ENCODE measurements at places on chromosomes 5 and 9.

DNA sequence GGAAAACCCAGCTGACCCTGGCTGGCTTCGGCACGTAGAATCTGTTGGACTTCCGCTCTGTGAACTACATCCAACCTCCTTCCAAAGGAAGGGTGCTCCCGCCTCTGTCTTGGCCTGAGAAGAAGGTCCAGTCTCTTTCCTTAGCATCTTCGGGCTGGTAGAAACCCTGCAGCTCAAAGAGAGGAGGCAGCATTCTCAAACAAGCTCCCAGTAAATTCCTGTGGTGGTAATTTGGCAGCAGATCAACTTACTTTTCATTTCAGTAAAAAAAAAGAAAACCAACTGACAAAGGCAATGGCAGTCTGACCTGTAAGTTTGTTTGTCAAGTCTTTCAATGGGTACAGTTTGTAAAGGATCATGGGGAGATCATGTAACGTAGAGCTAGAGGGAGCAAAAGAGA is 176.7 kb downstream of the MED10 start:
- no peak for DNase-seq

DNA sequence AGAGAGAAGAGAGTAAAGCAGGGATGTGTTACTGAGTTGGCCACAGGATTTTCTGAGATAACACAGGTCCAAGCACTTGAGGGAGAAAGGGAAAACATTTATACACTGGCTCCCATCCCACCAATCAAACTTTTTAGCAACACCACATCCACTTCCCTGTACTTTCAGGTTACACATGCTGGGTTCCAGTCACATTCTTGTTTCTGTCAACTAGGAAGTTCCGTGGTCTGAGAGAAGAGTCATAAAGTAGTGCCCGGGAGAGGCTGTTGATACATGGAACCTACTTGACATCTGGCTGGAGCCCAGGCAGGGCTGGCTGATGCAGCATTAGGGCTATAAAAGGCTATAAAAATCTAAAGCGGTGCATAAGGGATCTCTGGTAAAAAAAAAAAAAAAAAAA is 473.9 kb upstream of the COX7C start:
- DNase-seq = no peak

DNA sequence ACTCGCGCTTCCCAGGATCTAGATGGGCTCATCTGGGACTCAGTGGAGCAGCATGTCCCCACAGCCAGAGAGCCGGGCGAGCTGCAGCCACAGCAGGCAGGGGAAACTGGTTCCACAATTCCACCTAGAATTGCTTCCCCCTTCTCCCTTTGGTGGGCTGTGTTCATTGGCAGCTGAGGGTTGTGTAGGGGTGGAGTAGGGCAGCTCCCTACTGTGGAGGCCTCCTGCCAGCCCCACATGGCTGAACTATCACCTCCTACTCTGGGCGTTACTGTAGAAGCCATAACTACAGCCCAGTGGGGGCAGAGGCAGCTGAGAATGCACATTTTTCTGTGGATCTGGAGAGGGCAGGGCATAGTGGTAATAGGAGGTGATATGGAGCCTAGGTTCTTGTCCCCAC is 44.8 kb downstream of the PPARGC1B start:
- no peak for DNase-seq

- no peak for DNase-seq
Observed at GRCh38 chr5:31364881-31365636, 166.8 kb downstream of the DROSHA start.

DNA sequence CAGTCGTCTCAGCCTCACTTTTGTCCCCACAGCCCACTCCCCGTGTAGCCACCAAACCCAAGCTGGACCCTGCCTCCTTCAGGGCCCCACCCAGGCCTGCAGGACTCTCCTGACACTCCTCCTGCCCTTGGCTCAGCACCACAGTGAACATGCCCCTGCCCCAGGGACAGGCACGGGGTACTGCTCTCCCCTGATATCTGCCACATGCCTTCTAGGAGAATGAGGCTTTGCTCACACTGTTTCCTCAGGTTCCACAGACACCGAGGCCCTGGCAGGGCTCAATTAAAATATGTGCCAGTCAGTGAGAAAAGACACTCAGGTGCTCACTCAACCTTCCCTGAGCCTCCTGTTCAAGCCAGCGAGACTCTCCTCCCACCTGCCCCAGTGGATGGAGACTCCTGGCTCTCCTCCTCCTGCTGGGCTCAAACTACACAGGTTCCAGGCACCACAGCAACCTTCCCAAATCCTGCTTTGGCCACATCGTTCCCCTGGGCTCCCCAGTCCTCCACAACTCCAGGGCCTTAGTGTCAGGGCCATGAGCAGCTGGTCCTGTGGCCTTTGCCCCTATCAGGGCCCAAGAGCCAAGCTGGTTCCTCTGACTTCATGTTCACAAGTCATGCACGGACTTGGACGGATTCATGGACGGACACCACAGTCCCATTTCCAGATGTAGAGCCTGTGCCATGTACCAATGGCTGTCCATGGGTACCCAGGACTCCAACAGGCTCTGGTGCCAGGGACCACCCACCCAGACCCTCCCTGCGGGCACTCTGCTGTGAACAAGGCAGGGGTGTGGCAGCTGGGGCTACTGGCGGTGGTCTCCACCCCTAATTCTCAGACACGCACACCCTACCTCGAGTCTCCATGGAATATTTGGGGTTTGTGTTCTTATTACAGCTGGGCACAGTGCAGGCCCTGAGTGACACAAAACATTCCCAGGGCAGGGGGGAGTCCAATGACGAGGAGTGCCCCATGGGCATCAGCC is 36.6 kb downstream of the BICD2 start:
- no peak for DNase-seq

- DNase-seq = no peak
Observed at GRCh38 chr5:134552301-134552700, 26.8 kb downstream of the JADE2 start.

DNA sequence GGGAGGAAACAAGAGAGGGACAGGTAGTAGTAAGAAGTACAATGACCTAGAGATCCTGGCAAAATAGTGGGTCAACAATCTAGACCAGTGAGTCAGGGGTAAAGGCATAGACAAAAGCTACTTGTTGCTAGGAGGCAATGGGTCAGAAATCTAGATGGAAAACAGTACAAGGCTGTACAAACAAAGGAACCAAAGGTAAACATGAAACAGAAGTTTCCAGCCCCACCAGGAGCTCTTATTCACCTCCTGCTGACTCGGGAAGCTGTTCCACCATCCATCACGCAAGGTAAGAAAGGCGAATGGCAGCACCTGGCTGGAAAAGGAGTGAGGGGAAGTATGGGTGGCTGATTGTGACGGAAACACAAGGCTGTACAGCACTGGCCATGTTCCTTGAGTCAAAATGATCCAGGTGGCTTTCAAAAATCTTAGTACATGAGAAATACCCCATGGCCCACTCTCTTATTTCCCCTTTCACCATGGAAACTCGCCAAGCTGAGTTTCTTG is 70.5 kb upstream of the RAI14 start:
- no peak for DNase-seq

- DNase-seq = peak; percentile 30
Observed at GRCh38 chr5:134503937-134504437, 21.5 kb upstream of the JADE2 start.

- DNase-seq = no peak
Observed at GRCh38 chr9:78664370-78664769, 367.4 kb downstream of the PSAT1 start.

GRCh38 chr9:71638627-71639026 is 129.7 kb downstream of the CEMIP2 start:
- DNase-seq = peak; percentile 65

DNA sequence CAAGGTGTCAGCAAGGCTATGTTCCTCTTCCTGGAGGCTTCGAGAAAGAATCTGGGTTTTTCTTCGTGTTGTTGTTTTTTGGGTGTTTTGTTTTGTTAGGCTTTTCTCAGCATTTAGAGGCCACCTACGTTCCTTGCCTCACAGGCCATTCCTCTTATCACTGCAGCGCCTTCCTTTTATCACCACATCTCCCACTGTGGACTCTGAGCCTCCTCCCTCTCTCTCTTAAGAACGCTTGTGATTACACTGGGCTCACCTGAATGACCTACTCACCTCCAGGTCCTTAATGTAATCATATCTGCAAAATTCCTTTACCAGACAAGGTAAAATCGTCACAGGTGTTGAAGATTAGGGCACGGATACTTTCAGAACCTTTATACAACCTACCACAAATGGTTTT is 340.8 kb downstream of the DTWD2 start:
- DNase-seq = no peak
